ENCODE measurements at places on chromosomes 4 and X. TPM values are rescaled to one million over a fixed set of nuclear protein-coding genes. Genes with fewer than 3 reads are reported as not detected.

Gene SFRP2
- total RNA-seq, result 2.7 TPM

Gene PAGE5
- not detected for total RNA-seq

Gene SPANXD
- total RNA-seq, result not detected

Gene CCKAR
- 0.25 TPM for total RNA-seq

Gene NMU
- 1.7 TPM for total RNA-seq

Gene MAGEA10
- total RNA-seq, result not detected

Gene ERCC6L
- 0.74 TPM for total RNA-seq

Gene USP26
- not detected for total RNA-seq

Gene TEX13C
- total RNA-seq, result not detected

Gene NPY2R
- total RNA-seq, result 11.8 TPM
